ENCODE measurements at places on chromosomes 3 and 15.

GRCh38 chr15:56844892-56845291, 73.6 kb upstream of the TCF12 start:
- DNase-seq = no peak

- no peak for DNase-seq
Measured at GRCh38 chr3:59107856-59108815, 58.3 kb upstream of the CFAP20DC start.

- DNase-seq = no peak
Measured at GRCh38 chr3:22691856-22692628, 511.1 kb upstream of the UBE2E2 start.

DNA sequence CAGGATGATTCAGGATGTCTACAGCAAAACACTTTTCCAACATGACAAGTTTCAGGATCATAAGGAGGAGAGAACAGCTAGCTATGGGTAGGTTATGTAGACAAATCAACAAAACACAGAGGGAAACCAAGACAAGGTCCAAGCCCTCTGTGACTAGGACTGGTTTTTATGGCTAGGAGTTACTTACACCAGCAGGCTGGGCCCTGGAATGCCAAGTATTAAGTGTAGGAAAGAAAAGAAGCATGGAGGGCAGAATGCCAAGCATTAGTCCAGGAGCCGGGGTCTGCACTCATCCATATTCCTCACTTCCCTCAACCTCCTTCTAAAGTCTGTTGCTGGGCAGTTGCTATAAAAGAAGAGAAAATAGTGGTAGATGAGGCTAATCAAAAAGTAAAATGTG, 35.3 kb upstream of the PPP2R3A start:
- no peak for DNase-seq

DNA sequence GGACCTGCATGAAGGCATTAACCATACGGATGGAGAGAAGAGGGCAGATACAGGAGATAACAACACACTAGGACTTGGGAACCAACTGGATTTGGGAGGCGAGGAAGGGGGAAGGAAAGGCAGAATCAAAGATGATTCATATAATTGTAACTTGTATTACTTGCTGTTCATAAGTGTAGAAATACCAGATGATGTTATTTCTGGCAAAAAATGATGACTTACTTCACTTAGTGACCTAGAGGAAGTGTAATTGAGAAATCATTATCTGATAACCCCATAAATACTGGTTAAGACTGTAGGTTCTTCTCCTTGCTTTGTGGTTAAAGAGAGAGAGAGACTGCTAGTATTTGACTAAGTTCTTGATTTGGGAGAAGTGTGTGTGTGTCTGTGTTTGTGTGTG, 50.5 kb upstream of the GK5 start:
- no peak for DNase-seq

- DNase-seq = no peak
Measured at GRCh38 chr3:10910367-10910766, 82.2 kb upstream of the SLC6A1 start.

All from CD4-positive, alpha-beta T cell treated with Interleukin-4 for 4 hours (primary cell).